ENCODE measurements at places on chromosomes 2 and 18.

DNA sequence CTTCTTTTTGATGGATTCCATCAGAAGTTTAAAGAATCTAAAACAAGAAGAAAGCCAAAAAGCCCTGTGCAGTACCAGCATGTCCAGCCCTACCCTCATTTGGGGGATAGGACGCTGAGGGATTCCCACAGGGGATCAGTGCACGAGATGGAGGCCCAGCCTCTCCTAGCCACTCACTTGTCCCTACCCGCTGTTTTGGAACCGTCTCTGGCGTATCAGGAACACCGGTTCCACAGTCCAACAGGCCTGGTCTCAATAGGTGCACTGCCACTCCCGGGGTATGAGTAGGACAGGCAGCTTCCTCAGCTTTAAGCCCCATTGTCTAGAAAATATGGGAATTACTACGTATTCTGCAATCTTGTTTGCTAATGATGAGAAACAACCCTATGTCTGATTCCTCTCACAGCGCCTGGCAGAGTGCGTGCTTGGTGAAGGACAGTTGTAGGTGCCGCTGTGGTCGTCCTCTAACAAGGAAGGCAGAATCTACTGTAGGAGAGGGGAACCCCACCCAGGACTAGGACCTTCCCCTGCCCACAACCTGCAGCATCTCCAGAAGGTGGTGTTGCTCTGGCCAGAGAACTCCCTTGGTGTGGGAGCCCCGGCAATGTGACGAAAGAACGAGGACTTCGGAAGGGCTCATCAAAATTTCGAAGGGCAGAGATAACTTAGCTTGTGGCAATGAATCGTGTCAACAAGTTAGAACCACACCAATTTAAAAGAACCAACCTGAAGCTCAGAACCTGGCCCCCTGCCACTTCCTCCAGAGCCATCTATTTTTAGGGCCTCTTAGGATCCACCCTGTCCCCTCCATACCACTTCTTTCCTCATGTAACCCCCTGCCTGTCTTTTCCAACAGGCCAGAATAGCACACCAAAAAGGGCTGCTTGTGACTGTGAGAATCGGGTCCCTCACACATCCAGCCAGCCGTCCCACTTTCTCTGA lies 71.7 kb downstream of the POLR1A start:
- DNase-seq: no peak

GRCh38 chr2:88098558-88098900 lies 29.3 kb downstream of the FABP1 start:
- DNase-seq: no peak

GRCh38 chr2:62236499-62236898 lies 40.6 kb downstream of the B3GNT2 start:
- DNase-seq: no peak

- DNase-seq: no peak
These were observed 136.8 kb downstream of the QPCT start for GRCh38 chr2:37481244-37481643.

DNA sequence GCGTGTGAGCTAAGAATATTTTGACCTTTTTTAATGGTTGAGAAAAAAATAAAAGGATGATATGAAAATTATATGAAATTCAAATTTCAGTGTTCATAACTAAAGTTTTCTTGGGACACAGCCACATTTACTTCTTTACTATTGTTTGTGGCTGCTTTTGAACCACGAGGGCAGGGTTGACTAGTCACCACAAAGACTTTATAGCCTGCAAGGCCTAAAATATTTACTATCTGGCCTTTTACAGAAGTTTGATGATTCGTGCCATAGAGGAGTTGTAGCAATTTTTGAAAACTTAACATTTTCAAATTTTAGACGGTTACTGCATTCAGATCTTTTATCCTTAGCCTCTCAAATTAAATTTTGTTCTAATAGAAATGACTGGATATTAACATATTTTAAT lies 69.9 kb downstream of the LIMS1 start:
- DNase-seq: no peak

- DNase-seq: no peak
These were observed 8.9 kb upstream of the FAP start for GRCh38 chr2:162252153-162252552.

DNA sequence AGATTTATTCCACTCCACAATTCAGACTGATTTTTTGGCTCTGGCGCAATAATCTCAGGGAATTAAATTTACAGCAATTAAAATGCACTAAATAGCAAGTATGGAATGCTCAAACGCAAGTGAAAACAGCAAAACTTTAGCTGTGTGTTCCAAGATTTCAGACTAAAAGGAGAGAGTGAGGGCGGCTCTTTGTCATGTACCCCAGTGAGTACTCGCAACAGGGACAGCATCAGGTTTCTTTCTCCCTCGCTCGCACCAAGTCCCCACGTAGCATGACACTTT lies 1.1 kb downstream of the ROCK2 start:
- no peak for DNase-seq

DNA sequence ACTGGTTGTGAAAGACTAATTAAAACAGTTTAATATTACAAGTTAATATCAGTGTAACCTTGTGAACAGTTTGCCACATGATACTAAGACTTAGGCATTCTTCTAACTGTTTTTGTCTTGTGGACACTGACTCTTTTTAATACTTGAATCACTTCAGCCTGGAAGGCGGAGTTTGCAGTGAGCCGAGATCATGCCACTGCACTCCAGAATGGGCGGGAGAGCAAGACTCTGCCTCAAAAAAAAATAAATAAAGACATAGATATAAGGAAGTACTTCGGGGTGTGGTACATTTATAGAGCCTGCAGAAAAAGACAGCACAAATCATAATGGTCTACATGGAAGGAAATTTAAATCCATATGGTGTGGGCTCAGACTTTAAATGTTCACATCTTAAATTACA lies 300.4 kb upstream of the NETO1 start:
- DNase-seq: no peak

Data from activated naive CD4-positive, alpha-beta T cell (primary cell).